ENCODE measurements at places on chromosomes 3 and 15.

- DNase-seq, result no peak
These were observed 40.3 kb downstream of the POLR2M start for GRCh38 chr15:57746786-57747185.

GRCh38 chr15:70356062-70356860 is 258.5 kb upstream of the TLE3 start:
- no peak for DNase-seq

- DNase-seq, result no peak
These were observed 7.2 kb downstream of the CLCN2 start for GRCh38 chr3:184354121-184354728.

- no peak for DNase-seq
These were observed 47.6 kb downstream of the PDE8A start for GRCh38 chr15:85029221-85029620.

- no peak for DNase-seq
These were observed 10.7 kb downstream of the VPS8 start for GRCh38 chr3:184822654-184823053.

- no peak for DNase-seq
These were observed 149.3 kb upstream of the TGFBR2 start for GRCh38 chr3:30457081-30457480.

GRCh38 chr3:152331018-152331541 is 62.4 kb downstream of the MBNL1 start:
- DNase-seq, result peak; percentile 59

DNA sequence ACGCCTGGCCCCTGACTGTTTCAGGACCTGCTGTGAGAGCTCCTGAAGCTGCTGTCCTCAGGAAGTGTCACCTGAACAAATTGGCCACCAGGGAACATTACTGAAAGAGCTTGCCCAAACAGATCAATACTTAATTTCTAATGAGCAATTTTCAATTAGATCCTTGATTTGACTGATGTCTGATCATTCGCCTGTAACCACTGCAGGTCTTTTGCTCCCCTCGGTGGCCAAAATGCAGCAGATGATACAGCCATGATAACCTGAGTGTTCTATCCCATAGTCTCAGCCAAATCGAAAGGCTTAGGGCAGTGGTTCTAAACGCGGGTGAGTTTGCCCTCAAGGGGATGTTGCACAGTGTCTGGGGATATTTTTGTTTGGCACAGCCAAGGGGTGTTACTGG is 57.6 kb upstream of the MEX3B start:
- no peak for DNase-seq

GRCh38 chr15:98523912-98524662 is 124.3 kb upstream of the IGF1R start:
- DNase-seq, result no peak

DNA sequence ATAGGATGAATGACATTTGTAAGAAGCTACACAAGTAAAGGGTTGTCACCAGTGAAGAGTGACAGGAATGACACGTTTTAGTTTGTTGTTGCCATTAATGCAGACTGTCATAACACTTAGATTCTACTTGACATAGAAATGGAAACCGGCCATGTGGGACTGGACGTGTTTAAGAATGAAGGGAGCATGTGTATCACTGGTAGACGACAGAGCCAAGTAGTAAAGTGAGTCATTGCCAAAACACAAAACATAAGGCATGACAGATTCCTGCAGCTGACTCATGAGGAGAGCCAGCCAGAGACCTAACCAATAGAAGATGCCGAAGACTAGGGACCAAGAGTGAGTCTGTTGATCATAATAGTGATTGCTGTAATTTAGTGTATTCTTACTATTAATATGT is 106.2 kb upstream of the PLAAT1 start:
- peak; percentile 30 for DNase-seq

- no peak for DNase-seq
These were observed 48.1 kb downstream of the EPHB3 start for GRCh38 chr3:184609476-184610244.

GRCh38 chr3:126456211-126456610 is 19.5 kb downstream of the ZXDC start:
- no peak for DNase-seq

DNA sequence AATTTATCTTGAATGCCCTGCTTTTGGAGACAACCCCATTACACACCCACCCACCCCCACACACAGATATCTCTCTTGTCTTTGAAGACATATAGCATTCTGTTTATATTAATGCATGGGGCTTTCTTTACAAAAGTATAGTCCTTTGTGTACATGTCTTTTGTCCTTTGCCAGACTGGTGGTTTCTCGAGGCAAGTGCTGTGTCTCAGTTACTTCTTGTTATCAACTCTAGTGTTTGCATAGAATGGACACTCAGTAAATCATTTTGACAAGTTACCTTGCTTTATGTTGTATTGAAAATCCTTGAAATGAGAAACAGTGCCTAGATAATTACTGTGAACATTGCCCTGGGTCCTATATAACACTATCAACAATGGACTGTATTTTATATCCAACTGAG is 33.9 kb downstream of the KBTBD8 start:
- no peak for DNase-seq

DNA sequence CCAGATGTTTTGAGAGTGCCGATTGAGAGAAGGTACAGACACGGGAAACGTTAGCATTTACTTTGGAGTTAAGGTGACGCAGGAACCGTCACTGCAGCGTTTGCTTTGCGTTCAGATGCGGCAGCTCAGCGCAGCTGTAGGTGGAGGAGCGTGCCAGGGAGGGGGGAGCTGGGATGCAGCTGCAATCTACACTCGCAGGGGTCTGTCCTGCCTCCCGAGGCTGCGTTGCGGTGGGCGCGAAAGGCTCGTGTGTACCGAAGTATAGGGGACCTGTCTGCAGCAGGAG is 425 bp upstream of the FYTTD1 start:
- no peak for DNase-seq

DNA sequence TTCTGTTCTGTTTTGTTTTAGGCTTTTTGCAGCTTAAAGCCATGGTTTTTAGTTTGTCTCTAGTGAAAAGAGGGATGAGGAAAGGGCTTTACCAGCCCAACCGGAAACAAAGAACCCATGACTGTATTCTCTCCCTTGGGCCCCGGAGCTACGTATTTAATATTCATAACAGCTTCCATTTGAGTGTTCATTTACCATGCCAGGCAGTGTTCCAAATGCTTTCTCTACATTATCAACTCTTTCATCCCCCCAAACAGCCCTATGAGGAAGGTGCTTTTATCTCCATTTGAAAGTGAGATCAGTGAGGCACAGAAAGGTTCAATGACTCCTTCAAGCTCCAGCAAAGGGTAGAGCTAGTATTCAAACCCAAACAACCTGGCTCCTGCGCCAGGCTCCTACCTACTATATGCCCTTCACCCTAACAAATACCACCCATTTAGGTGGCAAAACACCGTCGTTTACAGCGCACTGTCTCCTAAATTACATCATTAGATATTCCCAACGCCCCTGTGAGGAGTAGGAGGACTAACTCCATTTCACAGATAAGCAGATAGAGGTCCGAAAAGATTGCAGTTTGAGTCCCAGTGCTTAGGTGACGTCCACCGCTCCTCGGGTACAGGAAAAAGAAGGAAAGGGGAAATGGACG is 27.9 kb downstream of the GTPBP8 start:
- DNase-seq, result no peak

DNA sequence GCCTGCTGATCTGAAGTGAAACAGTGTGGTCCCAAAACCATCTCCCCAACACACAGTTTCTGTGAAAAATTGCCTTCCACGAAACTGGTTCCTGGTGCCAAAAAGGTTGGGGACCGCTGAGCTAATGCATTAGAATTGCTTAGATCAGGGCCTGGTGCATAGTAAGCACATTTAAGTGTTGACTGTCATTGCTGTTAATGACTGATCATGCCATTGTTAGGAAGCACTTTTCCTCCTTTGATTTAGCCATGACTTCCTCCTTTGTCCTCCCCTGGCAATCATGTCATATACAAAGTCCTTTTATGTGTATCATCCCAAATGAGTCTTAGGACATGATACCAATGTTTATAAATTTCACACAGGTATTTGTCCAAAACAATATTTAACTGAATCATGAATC is 81.5 kb upstream of the ATP11B start:
- DNase-seq, result no peak

DNA sequence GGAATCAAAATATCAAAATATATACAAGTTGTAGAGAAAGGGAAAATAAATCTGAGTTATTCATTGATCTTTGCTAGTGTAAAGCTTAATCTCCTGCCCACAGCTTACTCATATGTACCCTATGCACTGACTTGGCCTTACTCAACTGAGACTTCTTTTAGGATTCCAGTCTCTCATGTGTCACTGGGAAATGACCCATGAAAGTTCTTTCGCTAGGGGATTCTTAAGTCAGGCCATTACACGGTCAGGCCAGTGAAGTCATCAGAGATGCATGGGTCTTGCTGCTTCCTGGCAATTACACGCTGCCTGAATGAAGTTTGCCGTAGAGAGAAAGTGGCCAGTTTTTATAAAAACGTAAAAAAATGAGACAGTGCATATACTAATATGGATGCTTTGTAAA is 20.7 kb upstream of the LPP start:
- DNase-seq, result no peak

GRCh38 chr3:88019024-88019423 is 39.8 kb downstream of the CGGBP1 start:
- no peak for DNase-seq

- peak; percentile 54 for DNase-seq
These were observed 88.6 kb upstream of the ZNF385D start for GRCh38 chr3:21839592-21839991.

GRCh38 chr3:196344663-196345062 is 6.5 kb upstream of the TM4SF19 start:
- no peak for DNase-seq

DNA sequence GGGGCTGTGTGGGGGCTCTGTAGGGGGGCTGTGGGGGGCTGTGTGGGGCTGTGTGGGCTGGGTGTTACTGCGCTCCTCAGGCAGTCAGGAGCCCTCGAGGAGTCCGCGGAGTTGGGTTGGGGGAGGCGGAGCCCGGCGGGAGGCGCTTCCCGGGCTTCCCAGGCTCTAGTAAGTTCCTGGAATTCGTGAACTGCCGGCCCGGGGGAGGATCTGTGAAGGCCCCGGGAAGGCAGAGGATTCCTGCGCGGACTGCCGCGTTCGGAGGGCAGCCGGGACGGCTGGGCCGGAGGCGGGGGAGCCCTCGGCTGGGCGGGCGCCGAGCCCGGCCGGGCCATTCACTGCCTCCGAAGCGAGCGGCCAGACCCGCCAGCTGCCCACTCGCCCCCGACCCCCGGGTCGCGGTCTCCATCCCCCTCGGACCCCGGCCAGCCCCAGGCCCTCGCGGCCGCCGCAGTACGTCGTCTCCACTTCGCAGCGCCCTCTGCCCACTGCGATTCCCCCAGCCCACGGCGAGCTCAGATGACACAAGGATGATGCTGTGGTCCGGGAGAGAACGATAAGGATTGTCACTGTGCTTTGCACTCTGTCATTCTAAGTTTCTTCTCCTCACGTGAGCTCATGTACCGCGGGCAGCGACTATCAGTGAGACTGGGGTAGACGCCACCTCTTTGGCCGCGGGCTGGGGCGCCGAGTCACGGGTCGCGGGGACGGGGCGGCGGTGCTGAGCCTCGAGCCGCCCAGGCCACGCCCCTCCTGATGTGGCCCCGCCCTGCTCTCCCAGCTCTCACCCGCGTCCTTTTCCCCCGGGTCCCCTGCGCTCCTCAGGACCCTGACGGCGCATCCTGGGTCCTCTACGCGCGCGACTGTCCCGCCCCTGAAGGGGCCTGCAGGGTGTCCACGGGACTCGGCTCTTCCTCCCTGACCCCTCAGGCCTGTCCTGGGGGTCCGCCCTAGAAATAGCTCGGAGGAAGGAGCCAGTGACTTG is 65.3 kb downstream of the KLF13 start:
- DNase-seq, result peak; percentile 24

DNA sequence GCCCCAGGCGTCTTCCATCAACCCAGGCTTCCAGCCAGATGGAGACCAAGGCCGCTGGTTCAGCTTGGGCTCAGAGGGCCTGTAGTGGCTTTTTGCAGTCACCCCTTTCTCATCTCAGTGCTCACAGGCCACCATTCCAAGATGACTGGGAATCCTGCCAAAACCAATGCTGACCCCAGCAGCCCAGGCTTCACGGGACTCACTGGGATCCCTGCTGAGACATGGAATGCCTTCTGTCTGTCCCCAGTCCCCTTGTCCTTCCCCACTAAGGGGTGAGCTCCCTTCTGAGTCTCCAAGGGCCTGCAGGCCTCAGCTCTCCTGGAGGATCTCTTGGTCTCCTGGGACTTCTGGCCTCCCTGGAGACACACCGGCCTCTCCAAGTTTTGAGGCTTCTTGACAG is 77.4 kb upstream of the SEC13 start:
- DNase-seq, result no peak

DNA sequence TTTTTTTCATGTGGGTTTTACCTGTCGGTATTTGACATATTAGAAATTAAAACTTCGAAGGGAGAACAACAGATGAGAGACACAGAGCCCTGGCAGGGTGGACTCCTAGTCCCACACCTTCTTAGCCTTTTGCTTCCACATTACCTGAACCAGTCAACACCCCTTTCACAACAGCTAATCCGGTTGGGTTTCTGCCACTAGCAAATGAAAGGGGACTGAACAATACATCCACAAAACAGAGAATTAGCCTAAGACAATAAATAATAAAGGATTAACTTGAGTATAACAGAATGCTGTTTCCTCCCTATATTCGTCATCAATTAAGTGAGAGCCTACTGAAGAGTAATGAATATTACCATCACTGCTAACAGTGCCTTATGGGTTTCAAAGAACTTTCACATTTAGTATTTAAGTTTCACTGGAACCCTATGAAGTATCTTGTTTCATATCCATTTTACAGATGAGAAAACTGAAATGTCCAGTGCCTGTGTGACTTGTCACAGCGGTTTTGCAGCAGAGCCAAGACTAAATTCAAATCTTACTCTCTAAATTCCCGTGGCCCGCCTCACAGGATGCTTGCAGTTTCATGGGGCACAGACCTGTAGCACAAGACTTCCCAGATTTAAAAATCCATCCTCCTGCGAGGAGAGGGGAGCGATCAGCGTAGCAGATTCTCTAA is 1.0 kb upstream of the RAB8B start:
- no peak for DNase-seq

- peak; percentile 19 for DNase-seq
These were observed 249.8 kb downstream of the POLQ start for GRCh38 chr3:121295979-121296378.

- no peak for DNase-seq
These were observed 38.0 kb downstream of the RAB7A start for GRCh38 chr3:128763967-128764366.

DNA sequence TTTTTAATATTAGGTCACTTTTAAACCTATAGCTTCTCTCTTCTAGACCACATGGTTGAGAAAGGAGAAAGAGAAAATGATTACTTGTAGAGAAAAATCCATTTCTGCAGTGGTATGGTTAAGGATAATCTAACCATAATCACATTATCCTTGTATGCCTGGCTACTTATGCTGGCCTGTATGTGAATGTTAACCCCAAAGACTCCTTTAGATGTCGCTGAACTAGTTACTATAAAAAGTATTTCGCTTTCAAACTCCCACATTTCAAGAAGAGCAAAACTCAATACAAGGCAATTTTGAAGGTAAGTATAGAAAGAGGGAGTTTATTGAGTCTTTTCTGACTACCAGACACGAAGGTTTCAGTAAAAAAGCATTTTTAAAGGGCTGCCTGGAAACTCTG is 2.2 kb downstream of the KCTD6 start:
- DNase-seq, result no peak

Data from HS-27A (cell line).